ENCODE measurements at places on chromosomes 7 and 10. TPM values are rescaled to one million over a fixed set of nuclear protein-coding genes. Genes with fewer than 3 reads are reported as not detected.

AIFM2 gene
- 11.4 TPM for polyA plus RNA-seq

DNA sequence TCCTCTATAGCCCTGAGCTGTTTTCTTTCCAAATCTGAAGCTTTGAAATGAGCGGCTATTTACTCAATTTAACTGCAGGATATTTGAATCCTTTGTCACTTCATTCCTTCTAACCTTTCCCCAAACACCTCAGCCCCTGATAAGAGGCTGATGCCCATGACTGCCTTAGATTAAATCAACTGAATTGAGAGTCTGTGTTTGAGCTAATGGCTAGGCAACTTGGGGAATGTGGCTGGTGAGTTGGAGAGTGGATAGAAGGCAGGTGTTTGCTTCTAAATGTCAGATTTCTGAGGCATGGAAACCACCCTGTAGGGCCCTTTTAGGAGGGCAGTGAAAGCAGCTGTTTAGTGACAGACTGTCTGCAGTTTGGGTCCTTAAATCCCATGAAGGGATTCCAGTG, 759.9 kb downstream of the LRMDA start:
- no peak for DNase-seq

GNGT1 gene
- polyA plus RNA-seq: not detected

- no peak for DNase-seq
Observed at GRCh38 chr7:113015034-113015645, 71.5 kb downstream of the GPR85 start.

DNA sequence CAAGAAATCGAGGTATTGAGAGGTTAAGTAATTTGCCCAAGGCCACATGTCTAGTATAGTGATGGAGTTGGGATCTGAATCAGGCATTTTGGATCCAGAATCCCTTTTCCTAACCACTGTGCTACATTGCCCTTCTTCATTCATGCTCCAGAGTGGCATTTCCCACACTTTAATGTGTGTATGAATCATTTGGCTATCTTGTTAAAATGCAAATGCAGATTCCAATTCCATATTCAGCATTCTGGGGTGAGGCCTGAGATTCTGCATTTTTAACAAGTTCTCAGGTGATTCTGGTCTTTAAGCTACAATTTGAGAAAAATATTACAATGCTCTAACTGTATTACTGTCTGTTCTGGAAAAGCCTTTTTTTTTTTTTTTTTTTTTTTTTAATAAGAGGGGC, 631.3 kb downstream of the PHTF2 start:
- no peak for DNase-seq

DNA sequence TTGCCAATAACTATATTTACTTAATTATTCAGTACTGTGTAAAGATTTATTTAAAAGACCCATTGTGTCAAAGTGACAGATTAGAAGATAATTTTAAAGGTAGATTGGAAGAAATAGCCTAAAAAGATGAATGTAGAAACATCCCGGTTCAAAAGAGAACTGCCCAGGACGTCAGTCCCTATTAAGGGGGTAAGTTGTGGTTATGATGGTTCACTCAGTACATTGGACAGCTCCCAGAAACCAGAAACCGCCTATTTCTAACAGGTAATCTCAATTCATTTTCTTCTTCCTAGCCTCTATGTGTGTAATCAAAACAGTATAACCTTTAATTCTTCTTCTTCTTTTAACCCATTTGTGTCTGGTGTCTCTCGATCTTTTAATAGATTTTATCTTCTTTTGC, 1.5 kb upstream of the FERD3L start:
- DNase-seq: no peak

GRCh38 chr7:117385363-117386109, 41.8 kb downstream of the ASZ1 start:
- DNase-seq: no peak

DNA sequence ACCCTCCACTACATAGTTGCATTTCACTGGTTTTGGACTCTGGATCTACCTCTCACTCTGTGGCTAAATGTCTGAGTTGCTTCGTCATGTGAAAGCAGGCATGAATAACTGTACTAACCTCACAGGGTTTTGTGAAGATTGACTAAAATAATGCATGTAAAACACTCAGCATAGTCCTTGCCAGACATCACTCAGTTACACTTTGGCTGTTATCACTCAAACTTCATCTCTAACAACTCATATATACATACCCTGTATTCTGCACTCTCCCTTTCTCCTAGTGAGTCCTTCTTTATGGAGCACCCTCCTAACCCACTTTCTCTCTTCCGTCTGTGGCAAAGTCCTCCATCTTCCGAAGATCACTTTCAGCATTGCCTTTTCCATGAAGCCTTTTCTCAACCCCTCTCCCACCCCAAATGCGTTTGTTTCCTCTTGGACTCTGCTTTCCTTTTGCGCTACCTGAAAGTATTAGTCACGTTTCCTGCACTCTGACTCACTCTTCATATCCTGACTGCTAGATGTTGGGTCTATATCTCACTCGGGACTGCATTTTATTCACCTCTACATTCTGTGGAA, 72.6 kb downstream of the OSBPL3 start:
- no peak for DNase-seq

DNA sequence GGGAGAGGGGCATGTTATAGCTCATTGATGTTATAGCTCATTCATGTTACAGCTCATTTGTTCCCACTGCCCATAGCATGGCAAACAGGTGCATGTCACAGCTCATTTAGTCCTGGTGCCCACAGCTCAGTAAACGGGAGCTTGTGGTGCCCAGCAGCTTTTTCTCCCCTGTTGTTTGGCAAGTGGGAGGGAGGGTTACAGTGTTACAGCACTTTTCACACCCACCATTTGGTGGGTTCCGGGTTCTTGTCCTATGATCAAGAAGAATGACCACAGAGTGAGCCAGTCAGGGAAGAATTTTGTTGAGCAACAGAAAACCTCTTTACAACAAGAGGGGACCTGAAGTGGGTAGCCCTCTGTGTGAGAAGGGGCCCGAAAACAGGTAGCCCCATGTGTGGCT, 162.8 kb upstream of the CSTF2T start:
- no peak for DNase-seq

AKR1C4 gene
- polyA plus RNA-seq: not detected

DNA sequence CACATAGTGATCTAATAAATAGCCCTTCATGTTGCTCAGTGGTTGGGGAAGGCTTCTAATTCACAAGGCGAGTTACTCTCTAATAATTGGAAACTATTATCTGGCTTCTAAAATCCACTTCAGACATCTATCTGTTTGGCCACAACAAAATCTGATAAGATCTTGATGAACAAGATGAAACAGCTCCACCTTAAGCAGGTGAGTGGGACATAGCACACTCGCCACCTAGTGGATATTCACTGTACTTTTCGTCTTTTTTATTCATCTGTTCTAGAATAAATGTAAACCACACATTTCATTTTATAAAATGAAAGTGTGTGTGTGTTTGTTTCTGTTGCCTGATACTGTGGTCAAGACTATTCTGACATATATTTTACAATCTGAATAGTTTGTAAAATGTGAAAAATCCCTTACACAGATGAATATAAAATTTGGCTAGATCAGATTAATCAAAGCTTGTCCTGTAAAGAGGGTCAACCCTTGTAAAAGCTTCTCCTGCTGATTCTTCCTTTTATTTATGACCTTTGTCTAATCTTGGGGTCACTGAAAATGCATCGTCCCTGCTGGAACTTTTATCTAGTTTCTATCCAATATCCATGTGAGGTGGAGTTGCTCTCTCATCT, 26.5 kb upstream of the CNTNAP2 start:
- DNase-seq: no peak

GRCh38 chr10:33190406-33190805, 144.1 kb downstream of the NRP1 start:
- DNase-seq: no peak

CTNNA3 gene
- 4.5 TPM for polyA plus RNA-seq
